ENCODE measurements at places on chromosomes 2 and 18.

DNA sequence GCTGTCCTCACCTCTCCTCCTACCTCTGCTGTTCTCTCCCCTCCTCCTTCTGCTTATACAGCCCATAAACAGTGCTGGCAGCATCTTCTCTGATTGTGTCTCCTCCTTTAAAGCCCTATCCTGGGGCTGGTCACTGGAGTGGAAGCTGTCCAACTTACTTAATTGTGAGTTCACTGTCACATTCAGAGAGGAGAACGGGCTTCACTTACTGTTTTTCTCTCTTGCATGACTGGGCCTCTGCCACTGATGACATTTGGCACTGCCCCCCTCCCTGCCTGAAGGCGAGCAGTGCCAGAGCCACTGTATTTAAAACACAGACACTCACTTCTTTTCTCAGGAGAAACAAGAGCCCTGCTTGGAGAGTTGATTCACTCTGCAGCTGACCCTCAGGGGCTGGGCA, 12.3 kb downstream of the GAD1 start:
- DNase-seq, result no peak

DNA sequence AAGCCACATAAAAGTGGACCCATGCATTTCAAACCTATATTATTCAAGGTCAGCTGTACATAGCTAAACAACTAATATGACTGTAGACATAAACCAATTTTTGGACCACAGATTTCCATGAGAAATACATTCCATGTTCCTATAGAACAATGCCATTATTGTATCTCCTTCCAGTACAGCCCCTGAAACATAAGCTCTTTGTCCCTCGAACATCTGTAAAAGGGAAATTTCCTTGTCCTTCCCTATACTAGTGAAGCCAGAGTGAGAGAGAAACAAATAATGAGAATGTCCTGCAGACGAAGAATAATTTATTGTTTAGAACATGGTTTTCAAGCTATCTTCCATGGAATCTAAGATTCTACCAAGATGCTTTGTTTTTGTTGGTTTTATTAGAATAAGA, 75.3 kb downstream of the GORASP2 start:
- no peak for DNase-seq

DNA sequence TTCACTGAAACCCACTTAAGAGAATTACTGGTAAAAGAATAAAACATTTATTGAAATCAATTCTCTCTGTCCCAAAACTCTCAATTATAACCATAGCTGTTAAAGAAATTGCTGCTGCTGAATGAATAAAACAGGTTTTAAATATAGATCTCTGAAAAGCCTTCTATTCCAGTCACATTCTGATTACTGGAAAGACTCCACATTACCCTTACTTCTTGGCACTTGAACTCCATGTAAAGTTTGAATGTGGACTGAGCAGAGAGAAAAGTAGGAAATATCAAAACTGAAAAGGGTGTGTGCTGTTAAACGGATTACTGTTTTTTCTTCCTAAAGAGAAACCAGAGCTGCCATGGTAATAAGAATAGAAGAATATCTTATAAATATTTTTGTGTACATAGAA, 655.3 kb upstream of the SETBP1 start:
- no peak for DNase-seq

DNA sequence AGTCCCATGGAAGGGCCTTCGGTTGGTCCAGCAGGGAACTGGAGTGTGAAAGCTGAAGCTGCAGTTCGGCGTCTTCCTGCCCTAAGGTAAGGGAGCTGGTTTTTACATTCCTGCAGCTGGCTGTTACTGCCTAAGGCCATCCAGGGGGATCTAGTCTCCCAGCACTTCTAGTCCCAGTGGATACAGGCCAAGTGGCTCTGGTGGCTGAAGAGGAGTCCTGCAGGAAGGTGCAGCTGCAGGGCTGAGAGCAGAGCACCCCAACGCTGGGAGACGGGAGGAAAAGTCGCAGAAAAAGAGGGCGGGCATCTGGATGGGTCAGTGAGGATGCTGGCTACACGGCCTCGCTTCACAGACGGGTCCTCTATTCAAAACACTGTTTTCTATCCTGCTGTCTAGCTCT, 225.0 kb upstream of the HS6ST1 start:
- no peak for DNase-seq

DNA sequence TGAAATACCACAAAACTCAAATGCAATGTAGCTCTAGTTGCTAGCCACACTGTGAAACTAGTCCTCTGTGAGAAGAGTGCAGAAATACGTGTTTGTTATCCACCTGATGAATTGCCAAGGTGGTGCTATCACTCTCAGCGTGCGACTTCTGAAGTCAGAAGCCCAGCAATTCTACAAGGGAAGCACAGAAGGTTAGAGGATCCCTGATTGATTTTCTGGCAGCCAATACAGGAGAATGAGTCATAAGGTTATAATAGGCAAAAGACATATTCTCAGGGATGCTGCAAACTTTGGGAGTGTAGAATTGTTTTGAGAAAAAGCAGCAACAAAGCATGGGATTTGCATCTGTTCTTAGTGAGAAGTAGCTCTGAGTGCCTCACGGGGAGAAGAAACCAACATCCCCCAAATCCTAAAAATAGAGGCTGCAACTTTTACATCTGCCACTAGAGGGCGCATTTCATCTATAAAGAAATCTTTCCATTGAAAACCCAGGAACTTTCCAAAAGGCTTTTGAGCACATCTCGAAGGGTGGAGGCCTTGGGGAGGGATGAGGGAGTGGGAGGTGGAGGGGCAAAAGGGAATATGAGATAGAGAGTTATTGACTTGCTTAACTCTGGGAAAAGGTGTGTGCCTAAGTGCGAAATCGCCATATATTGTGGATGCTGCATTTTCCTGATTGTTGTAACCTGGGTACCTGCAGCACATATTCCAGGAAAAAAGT, 78.0 kb downstream of the TMEM182 start:
- DNase-seq, result peak; percentile 29

All from CD4-positive, alpha-beta T cell treated with Interleukin-17A for 1 hour (primary cell).